ENCODE measurements at places on chromosomes 2 and 18.

DNA sequence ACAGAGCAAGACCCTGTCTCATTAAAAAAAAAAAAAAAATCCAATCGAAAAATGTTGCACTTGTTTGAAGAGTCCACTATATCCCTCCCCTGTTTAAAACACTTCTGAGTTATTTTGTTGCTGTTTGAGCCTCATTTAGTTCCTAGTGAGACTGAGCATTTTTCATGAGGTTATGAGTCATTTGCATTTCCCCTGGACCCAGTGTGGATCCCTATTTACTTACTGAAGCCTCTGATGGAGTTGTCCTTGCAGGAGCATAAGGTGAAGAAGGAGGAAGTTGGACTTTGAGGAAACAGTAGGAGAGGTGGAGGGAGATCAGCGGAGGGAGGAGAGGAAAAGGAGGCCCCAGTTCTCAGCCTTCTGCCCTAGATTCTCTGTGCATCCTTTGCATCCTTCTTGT, 5.1 kb downstream of the CXCR1 start:
- DNase-seq = no peak

DNA sequence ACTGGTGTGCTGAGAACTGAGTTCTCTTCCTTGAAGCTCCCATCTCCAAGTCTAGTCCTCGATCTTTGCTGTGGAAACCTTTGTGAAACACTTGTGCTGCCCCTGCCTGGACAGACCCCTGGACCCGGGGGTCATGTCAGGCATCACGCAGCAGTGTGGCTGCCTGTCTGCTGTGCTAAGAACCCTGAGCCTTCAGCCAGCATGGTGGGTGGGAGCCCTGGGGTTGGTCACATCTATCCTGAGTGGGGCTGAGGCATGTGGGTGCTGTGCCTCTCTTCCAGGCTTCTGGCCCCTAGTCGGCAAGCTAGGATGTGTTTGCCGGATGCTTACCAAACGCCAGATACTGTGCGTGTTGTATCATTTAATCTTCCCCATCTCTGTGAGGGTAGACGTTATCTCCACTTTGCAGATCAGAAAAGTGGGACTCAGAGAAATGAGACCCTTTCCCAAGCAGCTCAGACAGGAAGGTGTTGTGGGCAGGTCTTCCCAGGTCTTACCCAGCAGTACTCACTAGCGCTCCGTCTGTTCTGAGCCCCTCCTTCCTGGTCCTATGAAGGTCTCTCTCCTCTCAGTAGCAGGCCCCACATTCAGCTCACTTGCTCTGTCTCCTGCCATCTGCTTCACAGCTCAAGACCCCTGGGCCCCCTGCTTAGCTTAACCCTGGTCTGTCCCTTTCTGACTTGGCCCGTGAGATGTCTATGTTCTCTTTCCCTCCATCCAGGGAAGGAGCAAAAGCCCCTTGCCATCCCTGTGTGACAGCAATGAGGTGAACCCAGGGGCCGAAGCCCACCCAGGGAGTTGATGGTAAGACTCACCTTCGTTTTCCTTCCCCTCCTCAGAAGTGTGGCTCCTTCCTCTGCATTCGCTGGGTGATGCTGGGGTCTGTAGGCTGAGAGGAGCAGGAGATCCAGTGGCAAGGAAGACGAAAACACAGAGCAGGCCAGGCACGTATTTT, 242.8 kb downstream of the FAM210A start:
- no peak for DNase-seq

- no peak for DNase-seq
Measured at GRCh38 chr2:2901384-2902345, 476.0 kb downstream of the EIPR1 start.

GRCh38 chr2:98297817-98298682, 48.2 kb upstream of the CNGA3 start:
- DNase-seq = no peak

DNA sequence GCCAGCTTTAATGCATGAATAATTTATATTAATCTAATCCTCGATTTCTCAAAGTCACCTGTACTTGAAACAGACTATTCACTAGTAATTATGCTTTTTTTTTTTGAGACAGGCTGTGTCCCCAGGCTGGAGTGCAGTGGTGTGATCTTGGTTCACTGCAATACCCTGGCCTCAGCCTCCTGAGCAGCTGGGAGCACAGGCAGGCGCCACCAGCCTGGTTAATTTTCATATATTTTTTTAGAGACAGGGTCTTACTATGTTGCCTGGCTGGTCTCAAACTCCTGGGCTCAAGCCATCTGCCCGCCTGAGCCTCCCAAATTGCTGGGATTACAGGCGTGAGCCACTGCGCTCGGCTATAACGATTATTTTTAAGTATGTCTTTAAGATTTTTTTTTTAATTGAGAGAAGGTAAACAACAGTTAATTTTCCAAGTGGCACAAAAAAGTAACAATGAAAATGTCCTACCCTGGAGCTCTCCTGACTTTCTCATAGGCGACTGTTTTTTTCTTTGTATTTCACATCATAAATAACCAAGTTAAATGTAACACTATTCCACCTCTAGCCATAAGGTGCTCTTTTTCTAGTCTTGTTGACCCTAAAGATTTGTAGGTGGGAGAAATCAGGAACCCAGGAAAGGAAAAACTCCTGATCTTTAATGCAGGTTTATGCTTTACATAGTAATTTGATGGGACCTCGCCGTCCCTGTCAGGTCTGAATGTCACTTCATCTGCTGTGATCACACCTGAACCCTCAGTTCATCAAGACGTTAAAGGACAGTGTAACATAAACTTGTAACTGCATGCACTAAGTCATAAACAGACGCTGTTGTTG, 1.3 kb upstream of the ANKRD12 start:
- DNase-seq = no peak

DNA sequence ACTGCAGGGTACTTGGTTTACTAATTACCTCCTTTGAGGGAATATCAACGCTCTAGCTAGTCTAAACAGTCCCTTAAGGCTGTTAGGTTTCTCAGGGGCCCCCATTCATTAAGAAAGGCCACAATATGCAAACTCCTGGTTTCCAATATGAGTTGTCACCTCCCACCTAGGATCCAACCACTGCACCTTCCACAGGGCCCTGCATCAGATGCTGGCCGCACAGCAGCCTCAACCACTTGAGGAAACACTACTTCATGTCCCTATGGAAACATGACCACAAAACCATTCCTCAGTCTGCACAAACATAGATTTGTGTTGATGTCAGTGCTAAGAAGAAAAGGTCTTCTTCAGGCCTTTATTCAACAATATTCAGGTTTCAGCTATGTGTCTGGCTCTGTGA, 40.9 kb downstream of the STAT4 start:
- no peak for DNase-seq

- DNase-seq = no peak
Measured at GRCh38 chr2:186060744-186061440, 322.3 kb downstream of the FSIP2 start.

- no peak for DNase-seq
Measured at GRCh38 chr2:84851876-84852275, 29.0 kb downstream of the TRABD2A start.

DNA sequence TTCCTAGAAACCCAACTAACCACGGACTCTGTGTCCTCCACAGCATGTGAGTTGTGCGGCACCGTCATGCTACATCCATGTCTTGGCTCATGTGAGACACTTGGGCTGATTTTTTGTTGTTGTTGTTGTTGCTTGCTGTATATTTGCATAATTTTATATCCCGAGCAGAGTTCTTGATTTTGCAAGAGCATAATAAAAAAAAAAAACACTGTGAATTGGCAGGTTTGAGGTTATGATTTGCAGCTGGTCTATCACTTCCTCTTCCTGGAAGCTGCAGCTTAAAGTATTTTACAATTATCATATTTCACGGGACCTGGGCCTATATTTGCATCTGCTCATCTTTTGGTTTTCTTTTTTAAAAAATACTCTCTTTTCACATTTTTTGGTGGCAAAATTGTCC, 142.3 kb upstream of the NRP2 start:
- DNase-seq = no peak

DNA sequence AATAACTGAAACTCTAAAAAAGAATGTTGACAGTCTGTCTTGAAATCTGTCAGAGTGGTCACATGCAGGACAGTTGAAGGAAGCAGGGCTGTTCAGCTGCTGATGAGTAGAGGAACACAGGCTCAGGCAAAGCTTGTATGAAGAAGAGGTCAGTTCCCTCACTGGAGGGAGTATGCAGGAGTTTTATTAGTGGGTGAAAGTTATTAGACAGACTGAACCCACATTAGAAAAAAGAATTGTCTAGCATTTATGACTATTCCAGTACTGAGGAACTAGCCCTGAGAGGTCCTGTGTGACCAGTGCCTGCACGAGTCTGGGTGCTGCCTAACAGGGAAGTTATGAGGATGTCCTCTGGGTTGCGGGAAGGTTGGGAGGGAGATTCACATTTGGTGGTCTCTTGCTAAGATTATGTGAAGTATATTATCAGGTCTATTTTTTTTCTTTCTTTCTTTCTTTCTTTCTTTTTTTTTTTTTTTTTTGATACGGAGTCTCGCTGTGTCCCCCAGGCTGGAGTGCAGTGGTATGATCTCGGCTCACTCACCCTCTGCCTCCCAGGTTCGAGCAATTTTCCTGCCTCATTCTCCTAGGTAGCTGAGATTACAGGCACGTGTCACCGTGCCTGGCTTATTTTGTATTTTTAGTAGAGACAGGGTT, 9.6 kb downstream of the TET3 start:
- no peak for DNase-seq

DNA sequence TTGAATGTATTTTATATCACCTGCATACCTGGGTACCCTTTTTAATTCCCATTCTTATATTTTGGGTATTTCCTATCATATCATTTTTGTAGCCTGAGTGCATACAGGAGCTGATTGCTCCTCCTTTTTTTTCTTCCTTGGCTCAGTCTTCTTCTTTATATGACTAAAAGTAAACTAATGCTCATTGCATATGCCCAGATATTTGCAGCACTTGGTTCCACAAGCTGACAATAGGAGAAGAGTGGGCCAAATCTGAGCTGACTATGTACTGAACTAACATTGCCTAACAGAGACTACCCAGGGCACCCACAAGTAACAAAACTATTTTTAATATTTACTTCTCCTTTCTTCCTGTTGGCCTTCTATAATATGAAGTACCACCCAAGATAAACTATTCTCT, 131.7 kb upstream of the SPOPL start:
- DNase-seq = no peak

DNA sequence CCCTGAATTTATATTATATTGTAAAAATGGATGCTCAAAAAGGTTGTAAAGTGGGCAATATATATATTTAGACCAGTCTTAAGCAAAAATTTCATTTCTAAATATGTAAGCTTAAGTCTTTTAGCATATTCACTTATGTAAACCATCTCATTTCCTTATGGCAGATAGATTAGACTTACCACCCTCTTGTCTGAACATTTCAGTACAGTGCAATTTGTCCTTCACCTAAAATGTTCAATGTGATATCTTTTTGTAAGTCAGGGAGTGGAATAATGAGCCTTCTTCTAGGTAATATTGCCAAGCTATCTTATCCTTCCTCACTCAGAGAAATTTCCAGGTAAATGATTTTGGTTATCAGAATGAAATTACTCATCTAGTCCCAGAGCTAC, 92.3 kb downstream of the KLF7 start:
- DNase-seq = no peak

DNA sequence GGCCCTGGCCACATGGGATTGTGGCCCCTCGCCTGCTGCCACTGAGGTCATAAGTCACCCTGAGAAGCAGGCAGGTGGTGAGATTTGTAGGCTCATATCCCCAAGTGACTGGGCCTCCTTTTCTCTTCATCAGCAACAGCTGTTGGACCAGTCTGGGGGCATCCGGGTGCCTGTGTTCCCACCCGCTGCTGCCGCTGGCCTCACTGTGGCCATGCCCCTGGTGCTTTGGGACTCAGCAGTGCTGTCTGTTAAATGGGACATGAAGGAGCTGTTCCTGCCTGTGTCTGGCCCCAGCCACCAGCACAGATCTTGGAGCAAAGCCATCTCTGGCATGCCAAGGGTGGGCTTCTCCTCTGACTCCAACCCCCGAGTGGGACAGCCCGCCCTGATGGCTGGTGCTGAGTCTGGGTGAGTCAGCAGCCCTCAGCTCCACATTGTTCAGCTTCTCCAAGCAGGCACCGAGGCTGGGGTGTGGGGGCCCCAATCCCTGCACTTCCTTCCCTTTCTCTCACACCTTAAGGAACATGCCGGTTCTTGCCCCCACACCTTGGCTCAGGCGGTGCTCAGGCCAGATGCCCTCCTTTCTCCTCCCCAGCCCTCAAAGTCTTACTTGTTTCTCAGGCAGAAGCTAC, 207.9 kb downstream of the GLI2 start:
- no peak for DNase-seq

DNA sequence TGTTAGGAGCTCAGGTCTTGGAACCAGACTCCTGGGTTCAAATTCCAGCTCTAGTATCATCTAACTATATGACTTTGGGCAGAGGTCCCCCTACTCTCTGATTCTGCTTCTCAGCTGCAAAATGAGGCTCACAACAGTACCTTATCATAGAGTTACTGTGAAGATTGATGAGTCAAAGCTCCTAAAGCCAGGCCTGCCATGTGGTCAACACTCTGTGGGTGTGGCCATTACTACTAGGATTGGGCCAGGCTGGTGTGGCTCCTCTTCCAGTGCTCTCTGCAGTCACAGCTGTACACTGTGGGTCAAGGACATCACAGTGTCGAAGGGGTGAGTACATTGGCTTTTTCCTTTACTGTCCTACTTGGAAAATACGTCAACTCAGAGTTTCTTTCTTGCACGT, 22.6 kb downstream of the CAPN13 start:
- no peak for DNase-seq

GRCh38 chr2:109160714-109161440, 31.9 kb downstream of the SH3RF3 start:
- DNase-seq = no peak

GRCh38 chr2:172693037-172693436, 42.6 kb upstream of the RAPGEF4 start:
- no peak for DNase-seq

- DNase-seq = no peak
Measured at GRCh38 chr2:45922577-45922988, 271.1 kb downstream of the PRKCE start.

DNA sequence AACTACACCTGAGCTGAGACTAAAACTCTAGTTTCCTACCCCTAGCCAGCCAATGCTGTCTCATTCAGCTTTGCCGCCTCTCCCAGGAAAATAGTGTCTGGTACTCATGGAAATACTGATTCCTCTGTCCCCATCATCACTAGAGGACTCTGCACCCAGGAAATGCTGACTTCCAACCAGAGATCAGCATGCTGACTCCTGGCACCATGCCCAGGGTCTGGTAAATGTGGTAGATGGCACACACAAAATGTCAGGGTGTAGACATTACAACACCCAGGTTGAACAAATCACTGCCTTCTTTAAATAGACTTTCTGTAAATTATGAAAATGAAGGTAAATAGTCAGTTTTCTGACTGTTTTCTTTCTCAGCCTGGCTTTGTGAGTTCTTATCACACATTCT, 307.3 kb upstream of the CHAC2 start:
- no peak for DNase-seq

GRCh38 chr2:173982918-173983317, 17.7 kb upstream of the SP3 start:
- peak; percentile 40 for DNase-seq

- DNase-seq = no peak
Measured at GRCh38 chr2:8592736-8593135, 89.1 kb upstream of the ID2 start.

GRCh38 chr2:106941372-106941993, 55.5 kb upstream of the ST6GAL2 start:
- no peak for DNase-seq

GRCh38 chr18:21997207-21998143, 171.9 kb upstream of the GATA6 start:
- no peak for DNase-seq
